ENCODE measurements at places on chromosomes 3 and 15.

- no peak for DNase-seq
Measured at GRCh38 chr3:117537949-117538348, 828.4 kb downstream of the TUSC7 start.

DNA sequence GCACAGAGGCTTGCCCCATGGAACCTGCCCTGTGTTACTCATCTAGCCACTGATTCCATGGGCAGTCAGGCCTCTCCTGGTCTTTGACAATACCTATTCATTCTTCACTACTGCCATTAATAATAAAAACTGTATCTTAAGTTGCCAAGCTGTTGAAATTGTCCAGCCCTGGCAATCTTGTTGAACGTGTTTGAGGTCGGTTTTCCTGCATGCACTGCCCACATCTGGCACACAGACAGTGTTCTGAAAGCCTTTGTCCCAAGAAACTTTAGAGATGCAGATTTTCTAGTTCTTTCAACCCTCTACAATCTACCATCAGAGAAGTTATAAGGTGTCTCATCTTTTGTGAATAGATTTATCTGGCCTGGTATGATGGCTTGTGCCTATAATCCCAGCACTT lies 567.2 kb upstream of the NECTIN3 start:
- no peak for DNase-seq

GRCh38 chr3:53661480-53661879 lies 167.1 kb downstream of the CACNA1D start:
- DNase-seq, result no peak

- no peak for DNase-seq
Measured at GRCh38 chr3:66378256-66378655, 122.6 kb downstream of the LRIG1 start.

- DNase-seq, result no peak
Measured at GRCh38 chr15:101316529-101316928, 21.5 kb upstream of the SNRPA1 start.

GRCh38 chr3:162525771-162526170 lies 1029.2 kb downstream of the OTOL1 start:
- DNase-seq, result no peak

DNA sequence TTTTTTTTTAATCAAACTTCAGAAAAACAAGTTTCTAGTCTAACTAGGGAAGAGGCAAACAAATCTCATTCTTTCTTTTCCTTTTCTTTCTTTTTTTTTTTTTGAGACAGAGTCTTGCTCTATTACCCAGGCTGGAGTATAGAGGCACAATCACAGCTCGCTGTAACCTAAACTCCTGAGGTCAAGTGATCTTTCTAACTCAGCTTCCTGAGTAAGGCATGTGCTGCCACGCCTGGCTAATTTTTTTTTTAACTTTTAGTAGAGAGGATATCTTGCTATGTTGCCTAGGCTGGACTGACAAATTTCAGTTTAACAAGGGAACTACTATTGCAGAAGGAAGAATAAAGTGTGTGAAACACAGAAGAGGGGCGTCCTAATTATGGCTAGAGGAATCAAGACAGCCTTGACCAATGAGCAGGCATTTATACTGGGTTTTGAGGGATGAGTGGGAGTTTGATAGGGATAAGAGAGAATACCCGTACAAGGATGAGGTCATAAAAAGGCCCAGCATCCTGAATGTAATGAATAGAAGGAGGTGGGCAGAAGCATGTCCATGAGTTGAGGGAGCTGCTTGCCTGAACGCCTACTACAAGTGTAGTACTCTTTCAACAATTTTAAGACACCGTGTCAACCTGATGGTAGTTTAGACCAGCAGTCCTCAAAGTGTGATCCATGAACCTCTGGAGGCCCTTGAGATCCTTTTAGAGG lies 6.7 kb upstream of the ZFAND6 start:
- DNase-seq, result no peak

DNA sequence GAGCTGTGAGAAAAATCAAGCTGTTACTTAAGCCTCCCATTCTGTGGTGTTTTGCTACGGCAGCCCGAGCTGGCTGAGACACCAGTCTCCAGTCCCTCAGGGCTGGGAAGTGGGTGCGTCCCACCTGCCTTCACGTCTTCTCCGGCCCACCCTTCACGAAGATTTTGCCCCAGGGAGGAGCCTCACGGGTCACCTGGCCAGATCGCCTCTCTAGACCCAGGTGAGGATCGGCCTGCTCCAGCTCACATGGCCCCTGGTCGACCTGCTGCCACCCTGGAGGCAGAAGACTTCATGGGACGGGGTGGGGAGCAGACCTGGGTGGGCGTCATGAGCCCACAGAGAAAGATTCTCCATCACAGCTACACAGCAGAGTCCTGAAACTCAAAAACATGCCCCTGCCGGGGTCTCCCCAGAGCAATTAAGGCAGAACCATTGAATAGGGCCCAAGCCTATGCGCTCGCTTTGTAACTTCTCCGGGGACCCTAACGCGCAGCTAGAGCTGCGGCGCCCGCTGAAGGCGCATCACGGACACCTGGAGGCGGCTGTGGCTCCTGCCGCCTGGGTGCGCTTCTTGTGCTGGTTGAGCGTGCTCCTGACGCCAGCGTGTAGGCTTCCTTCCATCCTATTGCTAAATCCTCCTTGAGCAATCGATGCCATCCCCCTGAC lies 92.6 kb upstream of the ALDH1A3 start:
- no peak for DNase-seq

DNA sequence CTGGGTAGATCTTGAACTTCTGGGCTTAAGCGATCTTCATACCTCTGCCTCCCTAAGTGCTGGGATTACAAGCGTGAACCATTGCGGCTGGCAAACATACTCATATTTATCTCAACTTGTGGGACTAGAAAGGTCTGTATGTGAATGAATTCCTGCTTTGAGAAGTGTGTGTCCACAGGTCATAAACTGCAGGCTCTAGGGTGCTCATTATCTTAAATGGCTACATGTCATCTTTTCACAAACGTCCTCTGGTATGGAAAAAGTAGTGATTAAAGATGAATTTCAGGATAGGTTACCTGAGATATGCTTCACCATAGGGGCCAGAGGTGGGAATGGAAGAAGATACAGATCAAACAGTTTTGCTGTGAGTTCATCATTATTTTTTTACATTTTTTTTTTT lies 7.8 kb upstream of the HDAC11 start:
- DNase-seq, result no peak

DNA sequence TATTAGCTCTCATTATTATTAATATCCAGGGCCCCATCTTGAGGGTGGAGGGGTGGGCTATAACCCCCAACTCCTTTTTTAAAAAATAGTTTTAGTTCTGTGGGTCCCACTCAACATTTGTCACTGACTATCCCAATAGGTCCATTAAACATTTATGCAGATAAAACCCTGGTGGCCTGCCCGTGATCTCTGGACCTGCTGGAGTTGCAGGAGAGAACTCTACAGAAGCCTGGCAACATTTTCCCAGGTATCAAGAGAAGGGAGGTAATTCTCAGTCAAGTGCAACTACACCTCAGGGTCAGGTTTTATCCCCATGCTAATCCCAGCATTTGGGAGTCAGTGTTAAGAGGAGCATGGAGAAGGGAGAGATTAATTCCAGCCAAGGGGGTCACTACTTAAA lies 264.4 kb upstream of the PROK2 start:
- no peak for DNase-seq

DNA sequence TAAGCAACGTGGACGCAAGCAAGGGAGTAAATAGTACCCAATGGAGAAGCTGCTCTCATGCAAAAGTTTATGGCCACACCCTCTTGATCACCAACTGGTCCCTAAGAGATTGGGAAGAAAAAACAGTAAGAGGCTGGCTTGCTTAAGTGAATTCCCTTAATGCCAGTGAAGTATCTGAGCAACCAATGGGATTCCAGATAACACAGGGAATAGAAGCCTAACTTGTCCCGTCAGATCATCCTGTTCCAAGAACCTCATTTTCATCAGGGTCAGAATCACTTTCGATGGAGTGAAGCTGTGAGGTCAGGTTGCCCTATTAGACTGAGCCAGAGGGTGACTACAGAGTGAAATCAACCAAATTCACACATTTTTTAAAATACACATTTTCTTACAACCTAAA lies 104.3 kb downstream of the CD47 start:
- no peak for DNase-seq

Measured in Panc1 (cell line).